Cardiac fibroblast (primary cell): ENCODE measurements at places on chromosomes 2 and 18.

DNA sequence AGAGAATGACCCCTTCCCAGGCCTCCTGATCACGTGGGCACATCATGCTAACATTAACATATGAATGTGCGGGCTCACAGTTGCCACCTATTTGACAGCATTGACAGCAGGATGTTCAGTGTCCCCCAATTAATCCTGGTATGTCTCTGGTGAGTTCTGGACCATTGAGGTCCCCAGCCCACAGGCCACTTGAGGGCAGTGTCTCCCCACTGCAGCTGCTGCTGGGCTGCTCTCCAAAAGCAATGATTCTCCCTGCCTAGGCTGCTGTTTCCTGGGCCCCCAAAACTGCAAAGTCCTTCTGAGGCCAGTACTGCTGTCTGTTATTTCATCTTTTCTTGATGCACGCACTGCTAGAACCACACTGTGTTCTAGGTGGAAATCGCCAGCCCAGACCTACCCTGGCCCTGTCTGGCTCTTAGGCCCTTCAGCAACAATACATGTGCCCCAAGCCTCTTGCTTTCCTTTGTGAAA, 52.7 kb upstream of the MAPK4 start:
- DNase-seq = peak; percentile 19

DNA sequence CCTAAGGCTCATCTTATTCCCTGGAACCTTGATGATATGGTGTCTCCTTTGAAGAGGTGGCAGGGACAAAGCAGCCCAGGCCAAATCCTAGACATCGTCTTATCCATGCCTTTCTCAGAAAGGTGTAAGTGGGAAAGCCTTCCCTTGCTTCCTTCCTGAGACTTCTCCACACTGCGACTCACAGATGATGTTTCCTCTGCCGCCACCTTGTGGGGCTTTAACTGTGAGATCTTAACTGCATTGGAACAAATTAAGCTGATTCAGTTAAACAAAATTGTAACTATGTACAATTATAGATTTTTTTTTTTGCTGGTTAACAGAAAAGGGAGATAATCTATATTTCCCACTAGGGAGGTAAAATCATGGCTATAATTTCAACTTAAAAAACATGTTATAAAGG, 10.0 kb upstream of the GCA start:
- peak; percentile 52 for DNase-seq

DNA sequence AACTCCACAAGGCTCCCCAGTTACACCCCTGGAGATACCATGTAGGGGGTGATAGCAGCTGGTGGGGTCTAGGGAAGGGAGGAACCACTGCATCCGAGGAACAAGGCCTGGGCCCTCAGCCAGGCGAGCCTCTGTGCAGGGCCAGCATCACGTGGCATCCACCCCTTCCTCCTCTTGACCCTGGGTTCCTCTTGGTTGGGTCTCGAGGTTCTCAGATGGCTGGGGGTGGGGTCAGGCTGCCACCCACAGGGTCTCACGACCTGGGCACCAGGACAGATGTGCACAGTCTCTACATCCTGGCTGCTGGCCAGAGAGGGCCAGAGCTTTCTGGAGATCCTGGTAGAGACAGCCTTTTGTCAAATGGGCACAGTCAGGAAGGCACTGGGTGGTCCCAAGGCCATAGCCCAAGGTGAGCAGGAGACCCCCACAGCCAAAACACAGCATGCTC, 10.4 kb downstream of the HS6ST1 start:
- DNase-seq = no peak

GRCh38 chr2:132669908-132670495, at the start of gene LYPD1:
LYPD1 (minus strand) TSS chr2:132670205; CDS start chr2:132669932, 273 bp downstream.
- no peak for DNase-seq

DNA sequence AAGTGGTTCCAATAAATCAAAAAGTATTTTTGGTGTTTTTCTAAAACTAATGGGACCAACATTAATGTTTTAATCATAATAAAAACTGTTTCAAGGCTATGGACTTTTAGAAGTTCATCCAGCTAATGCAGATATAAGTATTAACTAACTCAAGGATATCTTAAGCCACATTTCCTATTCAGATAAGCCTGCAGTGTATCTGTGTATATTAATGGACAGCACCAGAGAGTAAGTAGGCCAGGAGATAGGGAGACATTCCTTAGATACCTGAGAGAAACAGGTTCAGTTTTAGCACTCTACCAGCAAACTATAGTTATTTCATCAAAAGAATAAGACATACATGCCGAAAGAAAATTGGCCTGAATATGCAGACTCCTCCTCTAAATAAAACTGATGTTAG, 27.3 kb downstream of the PREPL start:
- DNase-seq = no peak

- DNase-seq = no peak
These were observed 273.7 kb upstream of the PIK3C3 start for GRCh38 chr18:41681138-41681880.

- no peak for DNase-seq
These were observed 97.2 kb upstream of the GLI2 start for GRCh38 chr2:120638450-120638849.

- peak; percentile 39 for DNase-seq
These were observed 19.5 kb downstream of the MRPL44 start for GRCh38 chr2:223976635-223977226.

- DNase-seq = no peak
These were observed 720.3 kb upstream of the ID2 start for GRCh38 chr2:7961550-7961949.

DNA sequence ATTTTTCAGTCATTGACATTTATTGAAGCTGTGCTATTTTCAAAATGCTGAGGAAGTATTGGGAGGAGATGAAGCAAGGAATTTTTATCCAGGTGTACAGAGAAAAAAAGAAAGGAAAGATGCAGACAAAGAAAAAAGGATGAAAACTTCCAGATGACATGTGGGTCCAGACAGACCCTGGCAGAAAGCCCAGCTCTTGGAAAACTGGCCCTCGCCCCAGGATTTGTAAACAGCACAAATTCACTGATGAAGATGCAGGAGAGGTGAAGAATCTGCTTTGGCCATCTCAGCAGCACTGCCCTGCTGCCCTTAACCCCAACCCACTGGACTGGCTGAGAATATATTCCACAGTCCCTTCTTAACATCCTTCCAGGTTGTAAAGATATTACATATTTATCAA, 12.5 kb downstream of the TACR1 start:
- DNase-seq = no peak

DNA sequence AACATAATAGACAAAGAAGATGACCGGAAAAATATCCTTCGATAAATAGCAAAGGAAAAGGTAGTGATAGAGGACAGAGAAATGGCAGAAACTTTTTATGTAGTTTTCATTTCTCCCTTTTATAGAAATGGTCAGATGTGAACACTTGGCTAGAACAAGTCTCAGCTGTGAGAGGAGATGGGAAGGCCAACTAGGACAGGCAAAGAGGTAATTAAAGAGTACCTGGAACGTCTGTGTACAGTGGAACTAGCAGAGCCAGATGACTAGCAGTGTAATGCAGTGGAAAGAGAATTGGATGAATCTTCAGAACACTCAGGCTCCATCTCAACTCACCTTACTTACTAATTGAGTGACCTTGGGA, 69.2 kb downstream of the NABP1 start:
- no peak for DNase-seq

DNA sequence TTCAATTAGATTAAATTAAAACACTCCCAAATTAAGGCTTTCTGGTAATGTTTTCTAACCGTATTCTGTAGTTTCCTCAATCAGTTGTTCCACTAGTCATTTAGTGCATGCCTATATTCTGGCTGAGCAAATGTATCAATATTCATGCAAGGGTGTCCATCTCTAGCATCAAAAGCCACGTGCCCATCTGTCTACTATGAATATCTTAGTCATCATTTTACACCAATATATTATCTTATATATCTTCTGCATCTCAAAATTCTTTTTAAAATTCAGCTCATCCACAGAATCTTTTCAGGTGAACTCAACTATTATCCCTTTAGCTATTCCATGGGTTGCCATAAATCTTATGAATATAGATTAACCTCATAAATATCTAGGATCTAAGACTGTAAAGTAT, 488.2 kb downstream of the PARD3B start:
- no peak for DNase-seq

DNA sequence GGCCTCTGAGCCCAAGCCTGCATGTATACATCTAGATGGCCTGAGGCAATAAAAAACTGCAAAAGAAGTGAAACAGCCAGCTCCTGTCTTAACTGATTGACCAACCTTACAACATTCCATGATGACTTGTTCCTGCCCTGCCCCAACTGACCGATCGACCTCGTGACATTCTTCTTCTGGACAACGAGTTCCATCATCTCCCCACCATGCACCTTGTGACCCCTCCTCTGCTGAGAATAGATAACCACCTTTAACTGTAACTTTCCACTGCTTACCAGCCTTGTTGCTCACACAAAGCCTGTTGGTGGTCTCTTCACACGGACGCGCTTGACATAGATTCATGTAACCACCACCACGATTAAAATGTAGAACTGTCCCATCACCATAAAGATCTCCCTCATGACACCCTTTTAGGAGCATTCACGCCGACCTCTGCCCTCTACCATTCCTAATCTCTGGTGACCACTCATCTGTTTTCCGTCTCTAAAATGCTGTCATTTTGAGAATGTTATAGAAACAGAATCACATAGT, 120.1 kb upstream of the REV1 start:
- no peak for DNase-seq
